HFF-Myc (cell line): ENCODE measurements at places on chromosomes 12 and 14.

DNA sequence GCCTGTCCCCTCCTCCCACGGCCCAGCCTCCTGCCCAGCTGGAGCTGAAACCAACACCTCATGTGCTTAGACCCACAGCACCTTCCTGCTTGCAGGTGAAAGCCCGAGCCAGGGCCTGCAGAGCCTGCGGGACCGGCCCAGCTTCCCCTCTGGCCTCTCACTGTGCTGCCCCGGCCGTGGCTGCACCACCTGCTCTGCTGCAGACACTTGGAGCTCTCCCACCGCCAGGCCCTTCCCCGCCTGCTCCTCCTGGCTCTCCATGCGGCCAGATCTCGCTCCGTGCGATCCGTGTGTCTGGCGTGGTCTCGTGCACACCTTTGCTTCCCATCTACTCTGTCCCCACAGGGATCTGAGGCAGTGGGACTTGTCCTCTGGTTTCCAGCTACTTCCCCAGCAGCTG is 72.2 kb upstream of the FBRSL1 start:
- no peak for DNase-seq

DNA sequence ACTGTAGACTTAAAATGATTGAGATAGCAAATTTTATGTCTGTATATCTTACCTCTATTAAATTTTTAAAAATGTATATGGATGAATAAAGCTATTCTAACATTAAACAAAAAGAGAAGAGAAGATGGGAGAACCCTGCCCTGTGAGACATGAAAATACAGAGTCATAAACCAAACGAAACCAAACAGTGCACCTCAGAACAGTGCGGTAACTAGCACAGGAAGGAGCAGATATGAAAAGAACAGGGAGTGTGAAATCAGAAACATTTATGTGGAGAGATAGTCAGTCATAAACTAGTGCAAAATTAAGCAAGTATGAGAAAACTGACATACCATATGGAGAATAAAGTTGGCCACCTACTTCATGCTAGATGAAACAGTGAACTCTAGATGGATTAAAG is 135.1 kb downstream of the ERC1 start:
- no peak for DNase-seq

DNA sequence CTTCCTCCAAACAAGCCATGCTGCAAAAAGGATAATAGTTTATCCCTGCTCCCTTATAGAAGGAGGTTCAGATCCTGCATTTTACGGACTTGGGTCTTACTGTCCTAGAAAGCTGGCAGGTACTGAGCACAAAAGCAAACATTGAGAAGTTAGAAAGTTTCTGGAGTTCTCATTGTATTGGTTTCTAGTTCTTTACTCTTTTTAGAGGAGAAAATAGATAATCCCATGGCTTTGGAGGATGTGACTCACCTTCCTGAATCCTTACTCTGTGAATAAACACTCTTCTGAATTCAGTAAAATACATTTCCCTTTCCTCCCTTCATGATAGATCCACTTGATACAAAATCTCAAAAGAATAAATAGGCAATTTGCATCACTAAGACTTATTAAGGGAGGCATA is 188.9 kb downstream of the NPAS3 start:
- no peak for DNase-seq

- DNase-seq, result no peak
Observed at GRCh38 chr12:8886502-8887284, 27.6 kb upstream of the PHC1 start.

DNA sequence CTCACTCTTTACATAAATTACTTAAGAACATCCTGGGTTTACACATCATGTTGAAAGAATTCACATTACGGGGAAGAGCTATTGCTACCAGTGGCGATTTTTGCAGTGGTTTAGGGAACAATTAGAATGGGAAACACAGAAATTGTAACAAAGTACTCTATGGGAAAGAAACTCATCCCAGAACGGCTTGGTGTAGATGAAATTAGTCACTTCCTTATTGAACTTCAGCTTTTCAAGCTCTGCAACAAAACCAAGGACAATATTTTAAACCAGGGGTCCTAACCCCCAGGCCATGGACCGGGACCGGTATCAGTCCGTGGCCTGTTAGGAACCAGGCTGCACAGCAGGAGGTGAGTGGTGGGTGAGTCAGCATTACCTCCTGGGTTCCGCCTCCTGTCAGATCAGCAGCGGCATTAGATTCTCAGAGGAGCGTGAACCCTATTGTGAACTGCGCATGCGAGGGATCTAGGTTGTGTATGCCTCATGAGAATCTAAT is 32.3 kb upstream of the FICD start:
- no peak for DNase-seq

DNA sequence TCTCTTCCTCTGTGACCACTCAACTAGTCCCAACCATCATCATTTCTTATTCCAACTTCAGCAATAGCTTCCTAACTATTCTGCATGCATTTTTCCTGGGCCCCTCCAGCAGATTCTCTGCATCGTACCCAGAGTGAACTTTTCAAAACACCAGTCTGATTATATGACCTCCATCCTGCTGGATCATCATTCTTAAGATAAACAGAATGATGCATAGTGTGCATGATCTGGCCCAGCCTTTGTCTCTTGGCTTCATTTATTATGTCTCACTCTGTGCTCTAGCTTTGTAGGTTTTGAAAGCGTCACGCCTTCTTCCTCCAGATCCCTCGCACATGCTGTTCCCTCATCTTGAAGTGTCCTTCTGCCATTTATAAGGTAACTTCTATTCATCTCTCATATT is 46.3 kb upstream of the SLC38A4 start:
- DNase-seq, result no peak

DNA sequence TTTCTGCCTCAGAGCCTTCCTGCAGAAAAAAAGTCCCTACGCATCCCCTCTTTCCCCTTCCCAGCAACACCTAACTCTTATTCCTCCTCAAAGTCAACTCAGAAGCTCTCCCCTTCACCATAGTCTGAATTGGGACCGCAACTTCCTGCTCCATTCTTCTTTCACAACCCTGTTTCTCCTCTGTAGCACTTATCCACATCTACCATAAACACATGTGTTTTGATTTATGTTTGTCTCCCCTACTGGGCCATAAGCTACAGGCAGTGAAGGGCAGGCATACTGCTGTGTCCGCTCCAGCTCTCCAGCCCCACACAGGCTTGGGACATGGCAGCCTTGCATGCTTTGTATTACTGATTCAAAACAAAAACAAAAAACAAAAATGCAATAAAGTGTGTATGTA is 5.9 kb downstream of the SDR9C7 start:
- DNase-seq, result no peak

DNA sequence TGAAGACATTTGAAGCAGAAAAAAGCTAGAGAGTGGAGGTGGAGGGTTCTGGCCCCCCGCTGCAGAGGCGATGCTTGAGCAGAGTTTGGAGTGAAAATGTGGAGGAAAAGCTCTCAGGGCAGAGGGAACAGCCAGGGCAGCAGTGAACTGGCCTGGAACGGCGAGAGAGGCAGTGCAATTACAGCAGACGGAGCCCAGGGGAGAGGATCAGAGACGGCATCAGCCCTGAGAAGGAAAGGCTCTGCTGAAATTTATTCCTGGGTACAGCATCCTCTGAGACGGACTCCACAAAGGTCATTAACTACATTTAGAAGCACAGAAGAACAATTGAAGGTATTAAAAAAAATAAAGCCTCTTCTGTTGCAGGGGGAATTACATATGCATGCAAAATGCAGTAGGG is 14.2 kb downstream of the STON2 start:
- no peak for DNase-seq
